ENCODE measurements at places on chromosomes 7 and 10.

GRCh38 chr7:72493850-72494661 is 81.9 kb upstream of the CALN1 start:
- DNase-seq = no peak

GRCh38 chr10:83489161-83489560 is 650.1 kb upstream of the GHITM start:
- no peak for DNase-seq

GRCh38 chr7:148882841-148883265 is 1.2 kb downstream of the EZH2 start:
- DNase-seq = no peak

DNA sequence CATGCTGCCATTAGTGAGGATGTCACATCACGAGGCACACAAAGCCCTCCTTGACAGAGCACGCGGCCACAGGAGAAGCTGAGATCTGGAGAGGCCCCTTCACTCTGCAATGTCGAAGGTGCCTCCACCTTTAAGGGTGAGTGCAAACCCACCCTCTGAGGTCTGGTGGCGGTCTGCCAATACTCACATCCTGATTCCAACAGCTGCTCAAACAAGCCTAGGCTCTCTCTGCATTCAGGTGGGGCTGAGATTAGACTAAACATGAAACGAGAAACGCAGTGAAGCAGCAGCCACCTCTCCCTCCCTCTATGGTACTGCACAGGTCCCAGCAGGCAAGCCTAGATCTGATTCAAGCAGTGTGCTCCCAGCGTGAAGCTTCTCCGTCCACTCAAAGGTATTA is 151.8 kb downstream of the TCERG1L start:
- no peak for DNase-seq

- no peak for DNase-seq
Measured at GRCh38 chr10:92657024-92657423, 32.7 kb upstream of the HHEX start.

GRCh38 chr10:59913547-59914237 is 7.3 kb upstream of the CCDC6 start:
- DNase-seq = no peak

DNA sequence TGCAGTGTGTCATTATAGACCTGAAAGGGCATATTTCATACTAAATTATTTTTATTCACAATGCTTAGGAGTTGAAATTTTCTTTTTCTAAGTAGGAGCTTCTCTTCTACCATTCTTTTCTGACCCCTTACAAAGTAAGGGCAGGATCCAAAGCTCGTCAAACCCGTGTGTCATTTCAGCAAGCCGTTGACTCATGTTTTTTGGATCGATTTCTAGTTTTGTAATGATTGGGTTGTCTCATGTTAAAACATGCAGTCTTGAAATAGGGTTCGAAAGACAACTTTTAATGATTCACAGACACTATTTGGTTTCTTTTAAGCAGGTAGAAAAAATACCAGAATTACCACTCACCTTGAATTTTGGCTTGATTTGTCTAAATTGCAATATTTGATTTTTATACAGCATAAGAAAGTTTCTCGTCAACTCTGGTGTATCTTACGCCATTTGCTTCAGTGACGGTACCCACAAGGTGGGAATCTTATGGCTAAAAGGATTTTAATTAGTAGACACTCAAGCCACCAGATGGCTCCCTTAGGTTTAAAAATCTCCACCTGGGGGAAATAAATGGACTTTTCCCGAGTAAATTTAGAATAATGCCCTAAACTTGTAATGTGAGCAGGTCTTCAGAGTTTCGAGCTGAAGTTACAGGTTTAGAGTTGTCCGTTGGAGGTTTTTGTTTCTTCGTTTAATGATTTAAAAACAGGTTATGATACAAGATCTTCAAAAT is 283.4 kb downstream of the CCDC3 start:
- no peak for DNase-seq

DNA sequence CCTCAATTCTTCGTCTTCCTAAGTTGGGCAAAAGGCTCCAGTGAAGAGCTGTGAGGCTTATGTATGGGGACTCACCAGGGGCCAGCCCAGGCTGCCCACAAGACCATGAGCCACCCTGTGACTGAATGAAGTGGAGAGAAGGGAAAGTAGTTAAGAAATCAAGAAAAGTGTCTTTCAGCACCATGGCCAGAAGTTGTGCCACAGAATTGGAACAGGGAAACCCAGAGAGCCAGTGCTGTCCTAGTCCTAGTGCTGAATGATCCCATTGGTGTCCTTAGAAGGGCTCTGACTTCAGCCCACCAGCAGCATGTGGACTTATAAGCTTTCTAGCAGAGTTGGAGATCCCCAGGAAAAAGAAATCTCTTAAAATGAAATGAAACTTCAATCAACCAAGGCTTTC is 37.0 kb upstream of the CCSER2 start:
- DNase-seq = no peak

- DNase-seq = no peak
Measured at GRCh38 chr10:101993221-101993620, 62.8 kb downstream of the ARMH3 start.
